Calu3 (cell line): ENCODE measurements at places on chromosomes 5 and 9. TPM values are rescaled to one million over a fixed set of nuclear protein-coding genes. Genes with fewer than 3 reads are reported as not detected.

INSL6 gene
- not detected in 2 replicates for total RNA-seq

DNA sequence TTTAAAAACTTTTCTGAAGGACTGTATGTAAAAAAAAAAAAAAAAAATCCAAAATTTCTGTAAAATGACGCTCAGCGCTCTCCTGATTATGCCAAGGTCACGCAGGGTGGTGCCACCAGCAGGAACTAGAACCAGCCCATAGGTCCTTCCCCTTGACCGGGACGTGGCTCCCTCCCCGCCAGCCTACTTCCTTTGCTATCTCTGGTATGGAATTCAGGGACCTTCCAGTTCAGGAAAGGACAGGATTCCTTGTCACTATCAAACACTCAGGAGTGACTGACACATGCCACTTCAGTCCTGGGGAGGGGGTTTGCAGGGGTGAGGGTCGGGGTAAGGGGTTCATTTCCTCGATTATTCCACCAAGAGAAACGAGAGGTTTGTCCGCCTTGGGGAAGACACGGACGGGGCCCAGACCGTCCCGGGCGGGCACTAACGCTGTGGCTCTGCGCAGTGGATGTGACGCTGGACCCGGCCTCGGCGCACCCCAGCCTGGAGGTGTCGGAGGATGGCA, 18.8 kb downstream of the BTNL9 start:
- no peak overlapping the region for H3K27ac ChIP-seq
- H3K36me3 ChIP-seq = no peaks in the 10 kb centered on the region
- peaks cover 5% of the 10 kb centered on the region for H3K4me1 ChIP-seq
- no peak for DNase-seq

GRCh38 chr9:82893549-82893948, 169.4 kb downstream of the RASEF start:
- no peak for DNase-seq
- no peak overlapping the region for H3K4me3 ChIP-seq
- no peaks in the 10 kb centered on the region for H3K4me1 ChIP-seq
- no peaks in the 10 kb centered on the region for H3K27me3 ChIP-seq
- H3K36me3 ChIP-seq = no peaks in the 10 kb centered on the region

- no peak overlapping the region for H3K27ac ChIP-seq
- H3K4me3 ChIP-seq = no peak overlapping the region
- DNase-seq = no peak
- H3K27me3 ChIP-seq = peaks cover 53% of the 10 kb centered on the region
Observed at GRCh38 chr9:138052322-138052615, 174.7 kb downstream of the CACNA1B start.

IL12B gene
- not detected in 2 replicates for total RNA-seq

DNA sequence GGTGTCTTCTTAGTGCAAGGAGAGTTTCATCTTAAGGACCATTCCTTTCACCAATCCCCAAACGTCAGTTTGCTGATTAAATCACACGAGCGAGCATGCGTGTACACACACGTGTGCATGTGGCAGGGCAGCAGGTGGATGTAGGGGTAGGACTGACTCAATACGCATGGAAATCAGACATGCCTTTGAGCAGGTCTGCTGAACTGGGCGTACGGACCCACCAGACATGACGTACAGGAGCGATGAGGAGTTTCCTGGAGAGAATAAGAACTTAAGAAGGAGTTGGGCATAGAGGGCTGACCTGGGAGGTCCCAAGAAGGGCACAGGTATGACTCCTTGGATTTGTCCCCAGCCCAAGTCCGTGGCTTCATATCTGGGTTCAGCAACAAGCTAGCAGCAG, 170.0 kb downstream of the FGF18 start:
- DNase-seq = no peak
- H3K27ac ChIP-seq = no peak overlapping the region
- peaks cover 72% of the 10 kb centered on the region for H3K27me3 ChIP-seq
- no peaks in the 10 kb centered on the region for H3K36me3 ChIP-seq

DNA sequence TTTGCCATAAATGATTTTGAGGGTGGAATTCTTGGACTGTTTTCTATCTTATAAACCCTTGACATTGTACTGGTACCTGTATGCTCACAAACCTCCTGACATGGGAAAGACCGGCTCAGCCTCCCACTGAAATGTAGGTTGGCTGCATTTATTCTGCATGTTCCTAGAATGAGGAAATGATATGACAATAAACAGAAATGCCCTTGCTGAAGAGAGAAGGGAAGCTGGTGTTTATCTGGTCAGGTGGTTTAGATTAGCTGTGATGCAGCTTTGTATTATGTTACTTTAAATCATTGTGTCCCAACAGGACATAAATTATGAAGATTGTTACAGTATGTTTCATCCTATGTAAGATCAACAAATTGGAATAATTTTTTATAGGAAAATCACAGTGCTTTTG, 23.1 kb upstream of the CATSPER3 start:
- no peak overlapping the region for H3K27ac ChIP-seq
- no peaks in the 10 kb centered on the region for H3K4me1 ChIP-seq
- no peak for DNase-seq
- H3K27me3 ChIP-seq = no peaks in the 10 kb centered on the region
- peaks cover 5% of the 10 kb centered on the region for H3K36me3 ChIP-seq
- no peak overlapping the region for H3K4me3 ChIP-seq

ZBED3 gene
- total RNA-seq = 11.0 and 12.3 TPM in 2 replicates

- peaks cover 16% of the 10 kb centered on the region for H3K4me1 ChIP-seq
- no peak for DNase-seq
- no peak overlapping the region for H3K4me3 ChIP-seq
- no peak overlapping the region for H3K27ac ChIP-seq
Observed at GRCh38 chr5:39270225-39270848, 51.0 kb upstream of the FYB1 start.

DNA sequence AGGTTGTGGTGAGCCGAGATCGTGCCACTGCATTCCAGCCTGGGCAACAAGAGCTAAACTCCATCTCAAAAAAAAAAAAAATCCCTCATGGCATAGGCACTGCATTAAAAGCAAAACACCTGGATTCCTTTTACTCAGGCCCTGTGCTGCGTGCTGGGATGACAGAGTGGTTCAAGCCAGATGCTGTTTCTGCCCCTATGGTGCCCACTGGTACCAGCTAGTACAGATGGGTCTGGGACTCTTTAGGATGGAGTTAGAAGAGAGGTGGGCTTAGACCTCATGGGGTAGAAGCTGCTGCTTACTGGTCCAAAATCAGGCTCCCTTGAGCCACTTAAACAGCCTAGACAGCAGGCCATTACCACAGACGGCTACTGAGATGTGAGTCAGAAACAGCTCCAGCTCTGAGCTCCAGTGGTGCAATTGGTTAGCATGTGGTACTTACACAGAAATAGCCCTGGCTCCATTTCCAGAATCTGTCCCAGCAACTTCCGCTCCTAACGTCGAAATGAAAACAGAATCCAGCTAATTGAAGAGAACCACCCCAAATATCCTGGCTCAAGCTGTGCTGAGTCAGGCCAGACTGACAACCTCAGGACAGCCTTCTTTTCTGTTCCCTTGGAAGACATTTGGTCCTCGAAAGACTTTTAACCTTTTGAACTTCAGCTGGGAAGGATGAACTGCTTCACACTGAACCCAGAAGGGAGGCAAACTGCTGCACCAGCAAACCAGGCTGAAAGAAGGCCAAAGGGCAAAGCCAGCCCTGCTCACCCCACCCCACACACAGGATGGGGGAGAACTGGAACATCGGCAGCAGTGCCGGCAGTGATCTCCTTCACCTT, 15.5 kb downstream of the C5orf15 start:
- H3K27ac ChIP-seq = no peak overlapping the region
- DNase-seq = no peak
- H3K4me1 ChIP-seq = no peaks in the 10 kb centered on the region

DNA sequence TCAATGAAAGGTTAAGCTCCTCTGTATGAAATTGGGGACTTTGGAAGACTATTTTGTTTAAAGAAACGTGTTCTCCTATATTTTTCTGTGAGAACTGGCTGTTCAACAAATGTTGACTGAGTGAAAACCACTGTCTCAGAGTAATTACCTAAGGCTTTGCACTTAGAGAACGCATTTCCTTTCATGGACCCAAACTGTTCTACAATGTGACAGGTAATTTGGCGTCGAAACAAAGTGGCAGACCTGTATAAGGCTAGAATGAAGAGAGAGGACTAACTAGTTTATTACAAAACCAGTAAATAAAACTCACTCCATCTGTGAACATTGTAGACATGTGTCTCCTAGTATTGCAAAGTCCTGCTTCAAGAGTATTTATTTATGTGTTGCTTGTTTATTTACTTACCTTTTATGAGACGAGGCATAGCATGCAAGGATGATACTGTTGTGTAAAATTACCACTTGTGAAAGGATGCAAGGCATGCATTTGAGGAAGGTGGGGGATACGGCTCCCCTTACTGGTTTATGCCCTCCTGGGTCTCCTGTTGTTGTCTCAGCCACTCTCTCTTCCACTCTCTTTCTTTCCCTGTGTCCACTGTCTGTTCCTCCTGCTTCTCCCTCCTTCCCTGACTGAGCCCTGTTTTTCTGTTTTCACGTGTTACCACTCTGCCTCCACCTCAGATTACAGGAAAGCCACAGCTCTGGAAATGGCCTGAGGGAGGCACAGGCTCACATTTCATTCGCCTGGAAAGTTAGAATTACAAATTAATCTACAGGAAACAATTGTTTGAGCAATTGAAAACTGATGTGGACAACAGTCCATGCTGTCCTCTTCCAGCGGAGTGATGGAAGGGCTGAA, 444.0 kb upstream of the ZNF608 start:
- H3K4me3 ChIP-seq = no peak overlapping the region
- no peaks in the 10 kb centered on the region for H3K4me1 ChIP-seq
- H3K27ac ChIP-seq = no peak overlapping the region
- H3K27me3 ChIP-seq = no peaks in the 10 kb centered on the region

DNA sequence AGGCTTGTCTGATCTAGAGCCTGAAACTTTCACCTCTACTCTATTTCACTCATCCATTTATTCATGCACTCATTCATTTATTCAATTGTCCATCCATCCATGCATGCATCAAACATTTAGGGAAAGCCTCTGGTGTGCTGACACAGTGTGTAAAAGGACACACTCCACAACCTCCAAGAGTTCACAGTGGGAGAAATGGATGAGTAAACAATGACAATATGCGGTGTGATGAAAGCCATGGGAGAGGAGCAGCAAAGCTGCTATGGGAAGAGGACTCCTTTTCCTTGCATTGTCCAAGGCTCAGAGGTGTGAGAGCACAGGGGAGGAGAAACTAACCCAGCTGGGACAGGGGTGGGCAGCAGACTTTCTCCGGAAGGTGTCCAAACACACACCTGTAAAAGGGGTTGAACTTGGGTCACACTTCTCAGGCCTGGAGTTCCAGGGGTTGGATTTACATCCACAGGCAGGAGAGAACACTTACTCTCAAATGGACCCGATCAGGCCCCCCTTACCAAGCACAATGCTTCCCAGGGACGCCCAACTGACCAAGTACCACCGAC, 21.2 kb upstream of the PFDN1 start:
- DNase-seq = no peak
- H3K27me3 ChIP-seq = no peaks in the 10 kb centered on the region
- no peak overlapping the region for H3K4me3 ChIP-seq
- H3K36me3 ChIP-seq = peaks cover 7% of the 10 kb centered on the region

DNA sequence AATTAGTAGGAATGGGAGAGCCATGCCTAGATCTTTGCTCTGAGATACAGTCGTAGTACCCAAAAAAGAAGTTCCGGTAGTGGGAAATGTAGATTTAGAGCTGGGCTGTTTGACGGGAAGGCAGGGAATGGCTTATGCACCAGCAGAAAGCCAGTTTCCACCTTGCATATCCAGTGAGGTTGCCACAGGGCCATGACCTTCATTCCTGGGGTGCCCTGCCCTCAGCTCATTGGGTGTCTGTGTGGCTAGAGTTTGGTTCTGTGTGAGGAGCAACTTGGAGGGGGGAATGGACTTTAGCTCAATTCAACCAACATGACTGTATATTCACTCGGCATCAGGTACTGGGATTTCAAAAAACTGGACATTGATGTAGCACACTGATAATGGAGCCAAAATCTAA, 300.1 kb downstream of the MLLT3 start:
- H3K27me3 ChIP-seq = peaks cover 19% of the 10 kb centered on the region
- H3K4me1 ChIP-seq = peaks cover 8% of the 10 kb centered on the region
- H3K4me3 ChIP-seq = no peak overlapping the region
- no peak for DNase-seq
- H3K36me3 ChIP-seq = no peaks in the 10 kb centered on the region

GRCh38 chr9:32384002-32384363, 460 bp upstream of the ACO1 start:
- DNase-seq = no peak
- H3K4me1 ChIP-seq = no peaks in the 10 kb centered on the region
- no peak overlapping the region for H3K27ac ChIP-seq

MYORG gene
- total RNA-seq = 11.5 and 12.5 TPM in 2 replicates

UBTD2 gene
- total RNA-seq = 18.8 and 21.1 TPM in 2 replicates

- H3K27me3 ChIP-seq = no peaks in the 10 kb centered on the region
- no peak overlapping the region for H3K27ac ChIP-seq
- H3K4me1 ChIP-seq = no peaks in the 10 kb centered on the region
- no peaks in the 10 kb centered on the region for H3K36me3 ChIP-seq
- DNase-seq = no peak
Observed at GRCh38 chr5:67361932-67362729, 165.5 kb upstream of the CD180 start.

HSD17B3 gene
- total RNA-seq = 1.2 and 1.5 TPM in 2 replicates

- no peak overlapping the region for H3K27ac ChIP-seq
- no peak for DNase-seq
- peaks cover 14% of the 10 kb centered on the region for H3K36me3 ChIP-seq
- no peak overlapping the region for H3K4me3 ChIP-seq
- H3K27me3 ChIP-seq = no peaks in the 10 kb centered on the region
- H3K4me1 ChIP-seq = peaks cover 62% of the 10 kb centered on the region
Observed at GRCh38 chr5:14219800-14220512, 76.8 kb downstream of the TRIO start.
